ENCODE measurements at places on chromosomes 12 and 14.

GRCh38 chr14:100416921-100417860 is 94.1 kb downstream of the SLC25A47 start:
- DNase-seq: no peak

- no peak for DNase-seq
Observed at GRCh38 chr12:88945051-88945732, 364.9 kb upstream of the KITLG start.

- no peak for DNase-seq
Observed at GRCh38 chr14:88879022-88879421, 54.6 kb downstream of the TTC8 start.

DNA sequence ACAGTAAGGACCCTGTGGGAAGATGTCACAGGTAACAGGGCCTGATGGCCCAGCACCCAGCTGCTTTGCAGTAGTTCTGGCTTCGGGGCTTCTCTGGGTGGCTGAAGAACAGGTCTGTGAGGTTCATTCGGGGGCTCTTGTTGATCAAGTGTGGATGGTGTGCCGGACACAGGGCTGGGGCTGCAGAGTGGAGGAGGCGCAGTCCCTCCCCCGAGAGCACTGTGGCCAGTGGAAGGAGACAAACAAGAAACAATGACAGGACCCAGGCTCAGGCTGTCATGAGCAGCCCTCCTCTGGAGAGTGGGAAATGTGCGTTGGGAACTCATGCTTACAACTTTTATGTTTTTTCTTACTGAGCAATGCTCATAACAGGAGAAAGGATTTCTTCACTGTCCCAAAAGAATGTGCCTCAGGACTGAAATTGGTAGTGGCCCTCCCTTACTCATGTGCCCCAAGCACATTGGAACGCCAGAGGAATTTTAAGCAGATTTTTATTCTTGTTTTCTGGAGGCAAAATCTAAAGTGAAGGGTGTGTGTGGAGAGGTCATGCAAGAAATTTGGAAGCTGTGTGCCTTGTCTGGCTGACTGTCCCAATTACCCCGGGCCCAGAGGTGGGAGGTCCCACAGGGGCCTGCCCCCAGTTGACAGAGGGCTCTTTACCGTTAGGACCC is 233.8 kb downstream of the CACNA1C start:
- DNase-seq: no peak

DNA sequence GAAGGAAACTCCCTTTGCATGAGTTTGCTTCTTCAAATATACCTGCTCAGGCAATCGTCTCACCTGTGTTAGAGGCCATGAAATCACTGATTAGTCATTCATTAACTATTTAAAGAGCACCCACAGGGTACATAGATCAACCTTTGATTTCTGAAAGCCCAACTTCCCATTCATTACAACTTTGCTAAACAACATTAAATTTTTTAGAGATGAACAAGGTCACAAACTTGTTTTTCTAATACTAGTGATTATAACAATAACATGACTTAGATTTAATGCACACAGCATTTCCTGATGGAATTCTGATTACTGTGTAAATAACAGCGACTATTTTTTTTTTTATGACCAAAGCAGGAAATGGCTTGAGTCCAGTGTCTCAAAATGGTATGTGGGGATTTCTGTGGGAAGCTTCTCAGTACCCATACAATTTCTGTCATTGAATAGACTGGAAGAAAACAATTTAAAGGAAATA is 5.4 kb upstream of the ERO1A start:
- DNase-seq: no peak

GRCh38 chr12:49716553-49716952 is 9.3 kb upstream of the FMNL3 start:
- no peak for DNase-seq

DNA sequence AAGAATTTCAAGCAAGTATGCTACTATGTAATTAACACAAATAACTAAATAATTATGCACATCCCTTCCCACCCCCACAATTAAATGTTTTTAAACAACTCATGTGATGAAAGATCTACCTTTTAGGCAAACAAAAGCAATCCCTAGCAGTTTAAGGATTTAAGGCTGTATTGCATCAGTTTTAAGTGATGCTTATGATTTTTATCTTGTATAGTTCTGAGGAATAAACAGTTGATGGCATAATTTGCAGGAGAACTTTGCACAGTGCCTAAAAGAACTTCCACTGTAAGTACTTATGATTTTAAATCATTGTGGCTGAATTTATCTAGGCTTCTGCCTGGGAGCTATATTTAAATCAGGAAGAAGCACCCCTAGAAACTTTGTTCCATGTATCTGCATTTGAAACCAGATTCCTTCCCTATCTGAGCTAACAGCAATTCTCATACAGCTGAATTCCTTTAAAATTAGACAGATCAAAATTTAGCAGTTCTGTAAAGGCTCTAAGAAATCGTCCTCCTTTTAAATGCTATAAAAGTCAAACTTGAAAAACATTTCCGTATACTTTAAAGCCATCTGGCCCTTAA is 388.6 kb downstream of the BCAT1 start:
- no peak for DNase-seq

GRCh38 chr12:130705178-130705822 is 10.8 kb downstream of the RIMBP2 start:
- no peak for DNase-seq

- DNase-seq: no peak
Observed at GRCh38 chr14:44988694-44989093, 26.7 kb downstream of the TOGARAM1 start.

DNA sequence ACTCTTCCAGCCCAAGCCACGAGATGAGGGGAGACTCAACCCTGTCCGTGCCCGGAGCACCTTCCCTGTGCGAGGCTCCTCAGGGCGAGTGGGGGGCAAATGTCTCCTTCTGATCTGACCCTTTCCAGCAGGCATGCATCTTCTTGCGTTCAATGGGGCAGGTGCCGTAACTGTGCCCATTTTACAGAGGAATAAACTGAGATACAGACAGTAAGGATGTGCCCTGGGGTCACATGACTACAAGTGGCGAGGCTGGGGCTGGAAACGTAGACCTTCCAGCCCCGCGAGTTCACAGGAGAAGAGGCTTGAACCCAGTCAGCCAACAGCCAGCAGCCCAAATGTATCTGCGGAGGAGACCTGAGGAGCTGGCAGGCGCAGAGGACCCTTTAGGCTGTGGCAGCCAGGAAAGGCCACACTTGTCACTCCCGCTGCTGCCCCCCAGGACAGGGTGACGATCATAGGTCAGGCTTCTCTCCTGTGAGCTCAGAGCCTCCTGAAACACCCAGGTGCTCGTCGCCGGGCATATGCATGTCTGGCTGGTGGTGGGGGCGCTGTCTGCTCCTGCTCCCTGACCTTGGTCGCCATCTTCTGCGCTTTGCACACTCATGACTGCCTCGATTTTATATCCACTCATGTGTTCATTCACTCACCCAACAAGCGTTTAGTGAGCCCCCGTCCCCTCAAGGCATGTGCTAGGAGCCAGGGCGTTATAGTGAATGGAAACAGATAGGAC is 41.7 kb downstream of the CCDC88C start:
- DNase-seq: no peak

DNA sequence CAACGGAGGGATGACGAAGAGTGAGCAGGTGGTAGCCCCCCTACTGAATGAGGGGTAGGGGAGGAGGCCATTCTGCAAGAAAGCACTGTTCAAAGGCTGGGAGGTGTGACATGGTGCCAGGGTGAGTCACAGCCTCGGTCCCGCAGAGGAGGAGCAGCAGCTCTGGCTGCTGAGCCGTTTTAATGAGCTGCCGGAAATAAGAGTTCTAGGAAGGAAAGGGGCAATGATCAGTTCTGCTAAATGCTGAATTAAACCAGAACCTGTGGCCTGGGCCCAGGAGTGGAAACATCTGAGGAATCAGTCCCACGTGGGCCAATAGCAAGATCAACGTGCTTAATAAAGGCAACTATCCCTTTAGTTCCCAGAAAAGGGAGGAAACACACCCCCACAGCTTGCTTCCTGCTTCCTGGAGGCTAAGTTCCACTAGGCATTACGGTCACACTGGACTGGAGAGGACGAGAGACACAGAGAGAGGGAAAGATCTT is 3.6 kb downstream of the ABCD4 start:
- no peak for DNase-seq

DNA sequence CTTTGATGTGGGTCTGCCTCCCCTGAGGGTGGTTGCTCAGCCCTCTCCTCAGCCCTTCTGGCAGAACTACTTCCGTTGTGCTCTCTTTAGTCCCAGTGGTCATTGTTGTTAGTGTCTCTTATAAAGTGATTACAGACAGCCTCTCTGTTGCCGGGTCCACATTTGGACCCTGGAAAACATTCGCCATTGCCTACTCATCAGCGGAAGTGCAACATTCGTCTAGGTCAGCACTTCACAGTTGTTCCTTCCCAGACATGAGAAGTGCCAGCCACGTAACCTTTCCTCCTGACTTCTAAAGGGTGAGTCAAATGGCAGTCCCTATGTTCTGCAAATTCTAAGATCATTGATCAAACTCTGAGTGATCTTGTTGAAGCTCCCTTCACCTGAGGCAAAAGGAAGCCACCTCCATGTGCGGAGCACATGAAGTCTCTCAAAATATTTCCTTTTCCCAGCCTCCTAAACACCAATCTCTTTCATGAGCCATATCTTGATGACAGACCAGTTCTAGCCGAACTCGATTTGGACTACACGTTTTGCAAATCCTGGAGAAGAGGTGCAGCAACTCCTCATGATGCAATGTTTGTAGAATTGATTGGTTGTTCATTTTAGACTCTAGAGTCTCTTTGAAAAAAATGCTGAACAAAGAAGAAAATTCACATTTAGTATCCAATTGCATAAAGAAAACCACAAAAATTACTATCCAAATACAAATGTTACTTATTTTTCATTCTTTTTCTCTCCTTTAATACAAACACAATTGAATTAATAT is 163.8 kb downstream of the RPL10L start:
- DNase-seq: no peak

DNA sequence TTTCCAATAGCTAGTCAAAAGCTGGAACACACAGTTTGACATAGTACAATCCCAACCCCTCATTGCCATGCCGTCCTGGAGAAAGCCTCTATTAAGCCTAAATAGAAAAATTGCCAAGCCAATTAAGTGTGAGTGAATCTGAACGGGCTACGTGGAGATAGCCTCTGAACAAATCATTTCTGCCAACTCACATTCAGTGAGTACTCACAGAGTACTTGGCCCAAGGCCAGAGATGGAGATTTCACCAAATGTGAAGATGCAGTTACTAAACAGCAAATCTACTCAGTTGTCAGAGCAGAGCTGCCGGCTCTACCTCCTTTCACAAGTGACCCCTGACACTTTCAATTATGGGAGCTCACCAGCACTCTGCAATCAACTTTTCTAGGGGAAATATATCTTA is 350.0 kb downstream of the GALC start:
- no peak for DNase-seq

DNA sequence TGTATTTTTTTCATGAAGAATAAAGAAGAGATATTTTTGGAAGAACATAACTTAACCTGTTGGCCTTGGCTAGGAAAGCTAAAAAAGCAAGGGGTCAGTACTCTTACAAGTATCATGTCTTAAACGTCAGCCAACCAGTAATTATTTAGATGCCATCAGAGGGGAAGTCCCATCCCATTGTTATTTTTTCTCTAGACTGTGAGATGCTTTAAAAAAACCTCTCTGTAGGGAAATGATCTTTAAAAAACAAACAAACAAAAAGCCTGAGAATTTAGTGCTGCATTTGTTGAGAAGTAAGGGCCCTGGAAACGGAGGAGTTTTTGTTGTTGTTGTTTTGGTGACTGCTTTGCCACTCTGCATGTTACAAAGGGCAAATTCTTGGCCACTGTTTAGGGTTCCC is 474.0 kb downstream of the ZFP36L1 start:
- no peak for DNase-seq

- no peak for DNase-seq
Observed at GRCh38 chr14:22691171-22691570, 47.0 kb upstream of the OR6J1 start.

DNA sequence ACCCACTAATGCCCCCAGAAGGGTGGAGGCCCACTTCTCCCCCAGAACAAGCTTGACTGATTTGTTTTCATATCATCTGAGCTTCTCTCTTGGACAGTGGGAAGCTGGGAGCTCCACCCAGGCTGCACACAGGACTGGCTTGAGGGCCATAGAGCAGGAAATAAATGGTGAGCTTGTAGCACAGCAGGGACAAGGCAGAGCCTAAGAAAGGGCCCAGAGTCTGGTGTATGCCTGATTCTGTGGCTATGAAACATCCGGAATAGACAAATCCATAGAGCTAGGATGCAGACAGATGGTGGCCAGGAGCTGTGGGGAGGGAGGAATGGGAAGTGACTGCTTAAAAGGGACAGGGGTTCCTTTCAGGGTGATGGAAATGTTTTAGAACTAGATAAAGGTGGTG is 79.0 kb downstream of the ARL6IP4 start:
- no peak for DNase-seq

DNA sequence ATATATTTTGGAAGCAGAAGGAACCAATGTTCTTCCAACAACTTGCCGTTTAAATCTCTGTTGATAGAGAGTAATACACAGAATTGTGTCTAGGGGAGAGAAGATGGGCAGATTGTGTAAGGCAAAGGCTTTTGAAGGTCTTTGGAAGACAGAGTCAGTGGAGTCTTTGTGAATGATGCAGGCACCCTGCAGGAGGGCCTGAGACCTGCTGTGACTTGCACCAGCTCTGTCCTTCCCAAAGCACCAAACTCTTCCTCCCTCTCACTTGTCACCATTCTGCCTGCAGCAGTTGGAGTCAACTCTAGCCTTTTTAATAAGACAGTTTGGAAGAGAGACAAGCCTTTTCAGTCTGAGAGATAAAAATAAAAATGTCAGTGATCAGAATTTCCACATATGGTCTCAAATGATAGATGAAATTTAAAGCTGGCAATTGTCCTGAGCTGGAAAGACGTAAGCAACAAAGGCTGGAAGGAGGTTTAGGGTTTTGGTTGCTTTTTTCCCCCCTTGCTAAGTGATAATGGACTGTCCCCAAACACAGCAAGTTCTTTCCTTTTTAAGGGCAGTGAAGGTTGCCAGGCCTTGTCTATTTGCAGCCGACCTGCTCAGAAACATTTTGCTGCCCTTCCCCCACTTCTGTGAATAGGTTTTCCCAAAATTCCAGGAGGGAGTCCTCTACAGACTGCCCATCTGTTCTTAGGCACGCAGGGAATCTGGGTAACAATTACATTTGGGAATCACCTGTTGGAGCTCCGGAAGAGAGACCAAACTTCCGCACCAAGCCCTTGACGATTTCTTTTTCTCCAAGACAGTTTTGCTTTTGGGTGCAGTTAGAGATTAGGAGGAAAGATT is 103.0 kb upstream of the NTF3 start:
- DNase-seq: no peak

GRCh38 chr12:72189266-72189665 is 82.9 kb upstream of the TRHDE start:
- DNase-seq: no peak

- DNase-seq: no peak
Observed at GRCh38 chr12:11757095-11757494, 107.6 kb downstream of the ETV6 start.

GRCh38 chr14:49159081-49159480 is 427.1 kb downstream of the RPS29 start:
- DNase-seq: no peak
